Heart left ventricle (tissue), 16 donors: ENCODE measurements at places on chromosomes 12 and 14. TPM values are rescaled to one million over a fixed set of nuclear protein-coding genes. Genes with fewer than 3 reads are reported as not detected.

Gene GPX2
- total RNA-seq, result not detected

Gene VWF
- 187 TPM for total RNA-seq

Gene MSI1
- 7.4 TPM for total RNA-seq

Gene UNC79
- 0.45 TPM for total RNA-seq

Gene KRT8
- 109 TPM for total RNA-seq

Gene GLIPR1L1
- not detected for total RNA-seq

Gene C12orf60
- total RNA-seq, result 3.4 TPM
